ENCODE measurements at places on chromosomes 7 and 10.
A peak's percentile ranks its signal among the peaks of the same experiment; 100 is the strongest.

- DNase-seq, result no peak
Measured at GRCh38 chr10:51521605-51522004, 177.8 kb downstream of the CSTF2T start.

GRCh38 chr7:157937406-157937805 lies 600.6 kb downstream of the DNAJB6 start:
- DNase-seq, result no peak

DNA sequence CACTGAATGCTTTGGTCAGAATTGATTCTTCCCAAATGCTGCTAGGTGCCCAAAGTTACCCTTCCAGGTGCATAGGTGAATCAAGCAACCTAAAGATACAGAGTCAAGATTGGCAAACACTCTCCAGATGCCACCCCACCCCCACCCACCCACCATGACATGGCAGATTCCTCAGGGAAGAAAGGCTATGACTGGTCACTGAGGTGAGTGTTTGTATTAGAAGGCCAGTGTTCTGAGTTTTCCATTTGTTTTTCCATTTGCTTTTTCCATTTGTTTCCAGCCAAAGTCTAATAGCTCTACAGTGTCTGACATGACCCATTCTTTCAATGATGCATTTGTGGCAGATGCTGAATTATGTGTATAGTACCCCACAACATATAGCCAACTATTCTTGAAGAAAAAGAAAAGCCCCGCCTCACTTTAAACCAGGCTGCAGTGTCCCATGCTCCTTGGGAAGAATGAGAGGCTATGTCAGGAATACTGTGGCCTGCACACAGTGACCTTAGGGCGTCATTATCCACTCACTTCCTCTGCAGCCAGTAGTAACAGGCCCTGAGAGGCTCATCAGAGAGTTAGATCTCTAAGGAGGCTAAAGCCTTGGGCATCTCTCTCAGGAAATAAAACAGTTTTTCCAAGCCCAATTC lies 16.1 kb upstream of the HIBADH start:
- DNase-seq, result no peak

GRCh38 chr7:157320608-157320980 lies 16.2 kb upstream of the DNAJB6 start:
- peak; percentile 52 for DNase-seq

DNA sequence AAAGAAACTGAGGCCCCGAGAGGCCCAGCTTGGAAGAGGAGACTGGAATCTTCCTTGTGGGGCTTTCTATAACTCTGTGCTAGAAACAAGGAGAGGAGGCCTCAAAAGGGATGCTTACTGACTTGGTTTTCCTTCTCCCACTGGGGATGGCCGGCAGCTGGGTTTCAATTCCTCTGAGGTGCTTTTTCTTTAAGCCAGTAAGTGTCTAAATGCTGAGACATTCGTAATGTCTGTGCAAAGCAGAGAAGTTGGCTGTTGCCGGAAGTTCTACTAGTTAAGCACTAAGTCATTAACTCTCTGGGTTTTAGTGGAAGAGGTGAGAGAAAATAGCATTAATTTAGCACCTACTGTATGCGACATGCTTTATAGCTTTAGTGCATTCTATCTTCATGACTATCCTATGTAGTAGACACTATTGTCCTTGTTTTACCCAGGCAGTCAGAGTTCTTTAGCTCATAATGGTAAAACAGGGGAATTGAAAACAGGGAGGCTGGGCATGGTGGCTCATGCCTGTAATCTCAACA lies 135.2 kb downstream of the RGS10 start:
- DNase-seq, result no peak

DNA sequence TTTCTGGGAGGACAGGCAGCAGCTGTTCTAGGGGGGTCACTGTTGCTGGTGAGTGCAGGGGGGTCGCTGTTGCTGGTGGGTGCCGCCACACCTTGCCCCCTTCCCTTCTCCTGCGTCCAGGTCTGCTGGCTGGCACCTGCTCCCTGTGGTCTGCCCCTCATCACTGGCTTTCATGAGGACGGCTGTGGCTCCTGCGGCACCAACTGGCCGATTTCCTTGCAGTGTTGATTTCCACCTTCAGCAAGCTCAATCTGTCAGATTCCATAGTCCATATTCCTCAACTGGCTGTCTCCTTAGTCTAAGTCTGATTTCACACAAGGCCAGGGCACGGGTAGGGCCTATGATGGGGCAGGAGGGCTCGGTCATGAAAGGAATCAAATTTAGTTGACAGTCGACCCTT lies 23.4 kb upstream of the GRB10 start:
- DNase-seq, result no peak

GRCh38 chr7:15305002-15305600 lies 256.7 kb downstream of the AGMO start:
- peak; percentile 52 for DNase-seq

DNA sequence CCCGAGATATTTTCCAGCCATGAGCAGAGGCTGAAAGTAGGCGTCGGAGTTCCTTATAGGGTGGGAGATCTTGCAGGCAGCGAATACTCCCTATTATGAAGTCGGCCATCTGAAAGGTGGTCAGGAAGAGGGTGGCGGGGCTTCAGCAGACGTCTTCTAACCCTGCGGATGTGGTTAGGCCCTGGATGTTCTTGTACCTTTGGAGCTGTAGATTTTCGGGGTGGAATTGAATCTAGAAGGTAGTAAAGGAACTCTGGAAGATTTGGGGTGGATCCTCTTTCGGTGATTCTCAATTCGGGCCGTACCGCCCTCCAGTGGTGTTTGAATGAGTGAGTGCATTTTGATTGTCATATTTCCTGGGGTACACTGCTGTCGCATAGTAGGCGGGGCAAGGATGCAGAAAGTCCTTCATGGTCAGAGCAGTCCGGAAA lies 635 bp downstream of the NUP205 start:
- peak; percentile 56 for DNase-seq

DNA sequence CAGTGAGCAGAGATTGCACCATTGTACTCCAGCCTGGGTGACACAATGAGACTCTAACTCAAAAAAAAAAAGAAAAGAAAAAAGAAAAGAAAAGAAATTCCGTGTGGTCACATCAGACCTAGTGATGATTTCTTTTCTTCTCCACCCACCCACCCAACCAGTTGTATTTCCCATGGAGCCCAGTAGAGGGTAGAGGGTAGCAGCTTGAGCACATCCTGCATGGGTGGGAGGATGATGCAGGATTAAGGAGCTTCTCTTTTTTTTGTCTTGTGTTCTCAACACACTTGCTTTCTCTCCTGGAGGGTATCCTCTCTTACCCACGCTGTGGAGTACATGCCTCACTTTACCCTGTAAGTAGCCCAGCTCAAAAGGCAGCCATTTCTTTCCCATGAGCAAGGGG lies 118.6 kb upstream of the CARD11 start:
- DNase-seq, result peak; percentile 17

DNA sequence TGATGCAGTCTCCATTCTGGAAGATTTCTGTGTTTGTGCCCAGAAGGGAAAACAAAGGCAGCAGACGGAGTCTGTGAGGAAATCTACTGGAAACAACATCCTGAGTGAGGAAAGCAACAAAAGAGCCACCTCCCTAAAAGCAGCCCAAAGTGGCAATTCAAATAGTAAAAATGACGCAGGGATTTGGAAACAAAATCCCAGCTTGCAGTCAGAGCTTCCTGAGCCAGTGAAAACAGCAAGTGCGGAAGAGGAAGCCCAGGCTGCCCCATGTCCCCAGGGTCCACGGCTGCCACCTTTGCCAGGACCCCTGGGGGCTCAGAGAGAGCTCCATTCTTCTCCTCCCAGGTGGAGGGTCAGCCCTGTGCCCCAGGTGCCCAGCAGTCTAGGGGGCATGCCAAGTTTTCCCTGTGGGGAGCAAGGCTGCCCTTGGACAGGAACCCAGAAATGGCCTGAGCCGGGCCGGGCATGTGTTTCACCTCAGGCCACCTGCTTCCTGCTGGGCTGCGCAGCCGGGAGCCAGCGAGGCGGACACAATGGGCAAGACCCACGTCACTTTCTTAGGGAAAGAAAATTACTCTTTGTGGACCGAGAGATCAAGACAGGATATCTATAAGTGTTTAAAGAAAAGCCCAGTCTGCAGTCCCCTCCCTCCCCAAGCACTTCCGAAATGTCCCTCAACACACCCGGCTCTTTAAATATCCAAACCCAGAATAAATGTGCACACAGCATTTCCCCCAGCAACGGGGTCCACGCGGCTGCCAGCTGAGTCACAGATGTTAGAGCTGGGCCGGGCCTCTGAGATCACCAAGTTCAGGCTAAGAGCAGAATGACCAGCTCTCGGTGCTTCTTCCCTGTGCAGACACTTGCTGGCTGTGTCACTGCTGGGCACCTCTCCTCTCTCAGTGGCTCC lies 231.1 kb downstream of the ARHGAP12 start:
- peak; percentile 85 for DNase-seq

- peak; percentile 26 for DNase-seq
Measured at GRCh38 chr10:87658321-87658795, 1.3 kb upstream of the PAPSS2 start.

- no peak for DNase-seq
Measured at GRCh38 chr10:60073781-60074656, 167.7 kb upstream of the CCDC6 start.

DNA sequence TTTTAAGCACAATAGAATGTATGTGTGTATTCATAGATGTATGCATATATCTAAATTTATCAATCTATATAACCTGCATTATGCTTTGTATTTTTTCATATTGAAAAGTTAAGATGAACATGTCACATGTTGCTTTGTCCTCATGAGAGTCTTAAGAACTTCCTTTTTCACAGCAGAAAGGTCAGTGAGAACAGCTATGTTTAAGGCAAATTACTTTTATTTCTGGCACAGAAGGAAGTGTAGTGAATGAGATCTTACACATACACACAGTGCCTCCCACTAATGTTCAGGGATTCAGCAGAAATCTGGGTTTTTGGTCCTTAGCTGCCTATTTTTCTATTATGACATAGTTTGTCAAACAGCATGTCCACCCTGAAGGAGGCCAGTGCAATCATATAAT lies 134.8 kb downstream of the TMEM26 start:
- no peak for DNase-seq

DNA sequence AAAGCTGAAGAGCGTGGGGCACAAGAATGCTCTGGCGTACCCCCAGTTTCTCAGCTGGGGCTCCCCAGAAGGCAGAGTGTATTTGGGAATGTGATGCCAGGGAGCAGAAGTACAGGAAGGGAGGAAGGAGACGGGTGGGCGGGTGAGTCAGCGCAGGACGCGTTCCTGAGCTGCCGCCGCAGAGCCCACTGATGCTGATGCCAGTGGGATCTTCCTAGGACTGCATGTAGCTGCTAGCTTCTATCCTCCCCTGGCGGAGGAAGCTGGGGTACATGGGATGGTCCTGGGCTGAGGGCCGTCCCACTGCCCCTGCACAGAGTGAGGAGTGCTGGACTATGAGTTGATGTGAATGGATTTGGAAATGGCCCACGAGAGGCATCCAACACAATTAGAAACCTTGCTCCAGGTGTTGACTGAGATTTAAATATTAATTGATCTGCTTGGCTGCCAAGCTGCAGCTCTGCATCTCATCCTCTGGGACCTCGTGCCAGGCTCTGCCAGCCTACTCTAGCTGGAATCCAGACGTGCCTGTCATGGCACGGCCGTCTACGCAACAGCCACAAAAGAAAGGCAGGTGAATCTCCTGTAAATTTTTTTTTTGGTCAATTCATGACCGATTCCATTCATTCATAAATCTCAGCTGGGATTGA lies 66.2 kb upstream of the RHEB start:
- DNase-seq, result no peak

- no peak for DNase-seq
Measured at GRCh38 chr10:24039897-24040296, 169.0 kb upstream of the KIAA1217 start.

GRCh38 chr7:88184848-88185304 lies 35.0 kb downstream of the SRI start:
- peak; percentile 84 for DNase-seq

- DNase-seq, result peak; percentile 79
Measured at GRCh38 chr10:13348216-13349017, at the start of gene SEPHS1. Gene SEPHS1 (minus strand): TSS chr10:13348293. CDS start chr10:13344950, 3,343 bp downstream.

DNA sequence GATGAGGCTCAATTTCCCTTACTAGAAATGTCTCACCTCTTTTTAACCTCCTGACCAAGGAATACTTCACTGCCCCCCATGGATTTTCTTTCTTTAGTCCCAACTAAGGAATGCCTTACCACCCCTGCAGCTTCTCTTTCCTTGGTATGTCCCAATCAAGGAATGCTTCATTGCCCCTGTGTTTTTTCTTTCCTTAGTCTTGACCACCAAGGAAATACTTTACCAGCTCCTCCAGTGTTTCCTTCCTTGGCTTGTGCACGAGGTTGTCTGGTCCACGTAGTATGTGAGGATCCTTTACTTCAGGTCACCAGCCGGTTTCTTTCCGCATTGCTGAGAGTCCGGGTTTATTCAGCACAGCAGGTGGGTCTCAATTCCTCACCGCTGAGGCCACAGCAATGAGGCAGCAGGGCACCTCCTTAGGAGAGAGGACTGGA lies 59.3 kb downstream of the CYP2C9 start:
- DNase-seq, result no peak

GRCh38 chr7:157018997-157019608 lies 8.6 kb upstream of the MNX1 start:
- DNase-seq, result no peak

- no peak for DNase-seq
Measured at GRCh38 chr7:137850972-137851945, 4.5 kb upstream of the DGKI start.

- DNase-seq, result no peak
Measured at GRCh38 chr7:200704-201103, 8.3 kb downstream of the FAM20C start.

DNA sequence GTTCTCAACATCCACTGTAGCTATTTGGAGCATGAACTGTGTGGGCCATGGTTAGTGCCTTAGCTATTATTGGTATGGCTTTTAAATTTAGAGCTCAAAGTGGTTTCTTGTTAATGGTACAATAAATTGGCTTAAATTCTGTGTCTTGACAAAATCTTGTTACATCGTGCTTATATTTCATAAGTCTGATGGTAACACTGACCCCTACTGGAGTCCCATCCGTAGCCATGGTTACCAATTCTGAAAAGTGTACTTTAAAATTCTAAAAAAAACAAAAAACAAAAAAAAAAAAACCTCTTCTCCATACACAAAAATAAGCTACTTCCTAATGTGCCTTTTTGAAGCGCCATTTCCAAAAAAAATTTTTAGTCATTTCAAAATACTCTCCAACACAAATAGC lies 6.4 kb upstream of the RPP30 start:
- DNase-seq, result peak; percentile 35

DNA sequence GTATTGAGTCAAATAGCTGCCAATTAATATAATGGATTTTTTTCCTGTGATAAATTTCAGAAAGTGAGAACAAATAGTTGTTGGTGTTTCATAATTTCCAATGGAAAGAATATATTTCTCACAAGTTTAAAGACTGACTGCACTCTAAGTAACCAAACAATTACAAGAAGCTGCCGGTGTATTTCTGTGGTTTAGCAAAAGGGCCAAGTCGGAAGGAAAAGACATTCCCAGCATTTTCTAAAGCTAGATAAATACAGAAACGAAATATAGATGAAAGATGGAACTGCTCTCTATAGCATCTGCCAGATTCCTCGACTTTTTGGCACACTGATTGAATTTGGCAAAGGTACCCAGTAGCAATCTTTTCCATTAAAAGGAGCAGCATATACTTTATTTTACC lies 92.7 kb upstream of the MKX start:
- DNase-seq, result peak; percentile 20

GRCh38 chr7:37977243-37977642 lies 56.8 kb downstream of the EPDR1 start:
- no peak for DNase-seq

Measured in astrocyte of the spinal cord (primary cell).